ELF-1 (cell line): ENCODE measurements at places on chromosomes 2 and 18.

GRCh38 chr2:43894743-43895142, 56.0 kb downstream of the ABCG8 start:
- no peak for DNase-seq

DNA sequence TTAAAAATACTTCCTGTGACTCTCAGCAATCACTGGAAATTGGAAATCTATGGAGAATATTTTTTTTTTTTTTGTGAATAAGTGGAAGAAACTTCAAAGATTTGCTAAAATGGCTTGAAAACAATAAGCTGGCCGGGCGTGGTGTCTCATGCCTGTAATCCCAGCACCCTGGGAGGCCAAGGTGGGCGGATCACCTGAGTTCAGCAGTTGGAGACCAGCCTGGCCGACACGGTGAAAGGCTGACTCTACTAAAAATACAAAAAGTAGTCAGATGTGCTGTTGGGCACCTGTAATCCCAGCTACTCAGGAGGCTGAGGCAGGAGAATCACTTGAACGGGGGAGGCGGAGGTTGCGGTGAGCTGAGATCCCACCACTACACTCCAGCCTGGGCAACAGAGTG, 155.5 kb upstream of the CAVIN2 start:
- peak; percentile 12 for DNase-seq

GRCh38 chr2:220513573-220514288, 886.3 kb downstream of the SLC4A3 start:
- no peak for DNase-seq

DNA sequence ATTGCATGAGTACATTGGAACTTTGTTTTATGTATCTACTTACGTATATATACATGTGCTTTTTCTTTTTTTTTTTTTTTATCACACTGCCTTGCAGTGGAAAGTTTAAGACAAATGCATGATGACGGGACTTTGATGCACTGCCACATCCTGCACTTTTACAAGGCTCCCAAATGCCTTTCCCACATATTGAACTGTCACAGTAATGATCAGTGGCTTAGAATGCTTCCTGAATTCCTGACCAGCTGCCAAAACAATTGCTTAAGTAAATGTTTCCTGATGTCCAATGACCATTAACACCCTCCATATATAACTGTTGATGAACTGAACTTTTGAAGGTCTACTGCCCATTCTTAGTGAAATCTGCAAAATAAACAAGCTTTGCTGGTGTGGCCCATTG, 60.2 kb downstream of the LYPD6B start:
- DNase-seq, result no peak

GRCh38 chr2:85326406-85327159, 1.2 kb downstream of the TGOLN2 start:
- DNase-seq, result peak; percentile 26

- no peak for DNase-seq
Measured at GRCh38 chr2:23327887-23328286, 57.1 kb upstream of the KLHL29 start.

GRCh38 chr18:159037-159652, 788 bp downstream of the USP14 start:
- DNase-seq, result peak; percentile 52

DNA sequence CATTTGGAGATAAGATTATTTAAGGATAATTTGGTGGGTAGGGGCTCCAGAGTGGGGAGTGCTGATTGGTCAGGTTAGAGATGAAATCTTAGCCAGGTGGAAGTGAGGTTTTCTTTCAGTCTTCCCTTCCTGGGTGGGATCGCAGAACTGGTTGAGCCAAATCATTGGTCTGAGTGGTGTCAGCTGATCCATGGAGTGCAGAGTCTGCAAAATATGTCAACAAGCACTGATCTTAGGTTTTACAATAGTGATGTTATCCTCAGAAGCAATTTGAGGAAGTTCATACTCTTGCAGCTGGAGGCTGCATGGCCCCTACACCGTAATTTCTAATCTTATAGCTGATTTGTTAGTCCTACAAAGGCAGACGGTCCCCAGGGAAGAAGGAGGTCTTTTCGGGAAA, 1483.4 kb upstream of the ZEB2 start:
- DNase-seq, result no peak

GRCh38 chr2:118913131-118913802, 28.7 kb upstream of the MARCO start:
- DNase-seq, result peak; percentile 16

DNA sequence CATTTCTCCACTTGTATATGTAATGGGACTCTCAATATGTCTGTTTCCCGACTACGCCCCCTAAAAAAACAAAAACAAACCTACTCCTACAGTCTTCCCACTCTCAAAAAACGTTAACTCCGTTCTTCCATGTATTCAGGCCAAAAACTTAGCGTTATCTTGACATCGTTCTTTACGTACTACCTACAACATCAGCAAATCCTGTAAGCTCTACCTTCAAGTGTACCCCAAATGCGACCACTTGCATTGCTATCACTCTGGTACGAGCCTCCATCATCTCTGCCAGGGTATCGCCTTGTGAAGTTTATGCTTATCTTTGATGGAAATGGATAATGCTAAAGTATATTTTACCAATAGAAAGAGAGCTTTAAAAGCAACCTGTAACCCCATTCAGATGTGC, 479 bp downstream of the GPATCH11 start:
- DNase-seq, result no peak
